Heart right ventricle (tissue), 16 donors: ENCODE measurements at places on chromosomes 2 and 18. TPM values are rescaled to one million over a fixed set of nuclear protein-coding genes. Genes with fewer than 3 reads are reported as not detected.
A peak's percentile ranks its signal among the peaks of the same experiment; 100 is the strongest.

The PFN4 gene
- total RNA-seq = 0.89 TPM

The CNRIP1 gene
- 5.6 TPM for total RNA-seq

The PER2 gene
- 8.8 TPM for total RNA-seq

The GRB14 gene
- total RNA-seq = 23.4 TPM

The POLR1A gene
- 15.4 TPM for total RNA-seq

The CRYBA2 gene
- not detected for total RNA-seq

The SPATA3 gene
- not detected for total RNA-seq

The AQP12B gene
- not detected for total RNA-seq

The DYTN gene
- not detected for total RNA-seq

The SIX3 gene
- total RNA-seq = not detected

The HS6ST1 gene
- total RNA-seq = 16.9 TPM

The PLEKHM3 gene
- 15.9 TPM for total RNA-seq

The HOXD13 gene
- not detected for total RNA-seq

The MARCO gene
- total RNA-seq = 1.0 TPM

The RFTN2 gene
- total RNA-seq = 3.1 TPM

- H3K4me3 ChIP-seq = no peak overlapping the region
- DNase-seq = peak; percentile 58
- no peaks in the 10 kb centered on the region for H3K27me3 ChIP-seq
- peaks cover 5% of the 10 kb centered on the region for H3K4me1 ChIP-seq
- H3K36me3 ChIP-seq = no peaks in the 10 kb centered on the region
Measured at GRCh38 chr18:48866028-48866733, 84.6 kb downstream of the SMAD7 start.

DNA sequence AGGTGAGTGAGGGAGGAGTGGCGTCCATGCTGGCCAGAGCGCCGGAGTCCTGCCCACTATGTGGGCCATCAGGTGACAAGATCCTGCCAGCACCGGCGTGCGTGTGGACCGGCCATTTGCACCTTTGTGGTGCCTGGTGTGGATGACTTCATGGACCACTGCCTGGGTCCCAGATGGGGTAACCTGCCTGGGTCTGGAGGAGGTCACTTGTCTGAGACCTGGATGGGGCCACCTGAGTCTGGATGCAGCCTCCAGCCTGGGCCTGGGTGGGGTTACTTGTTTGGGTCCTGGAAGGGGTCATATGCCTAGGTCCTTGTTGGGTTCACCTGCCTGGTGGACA, 299.6 kb downstream of the NDUFA10 start:
- no peak overlapping the region for H3K4me3 ChIP-seq
- DNase-seq = no peak
- H3K27ac ChIP-seq = no peak overlapping the region
- no peaks in the 10 kb centered on the region for H3K36me3 ChIP-seq

GRCh38 chr2:132439703-132440398, 23.2 kb downstream of the GPR39 start:
- H3K4me1 ChIP-seq = no peaks in the 10 kb centered on the region
- H3K27ac ChIP-seq = no peak overlapping the region
- H3K4me3 ChIP-seq = no peak overlapping the region
- no peaks in the 10 kb centered on the region for H3K36me3 ChIP-seq
- no peak for DNase-seq

DNA sequence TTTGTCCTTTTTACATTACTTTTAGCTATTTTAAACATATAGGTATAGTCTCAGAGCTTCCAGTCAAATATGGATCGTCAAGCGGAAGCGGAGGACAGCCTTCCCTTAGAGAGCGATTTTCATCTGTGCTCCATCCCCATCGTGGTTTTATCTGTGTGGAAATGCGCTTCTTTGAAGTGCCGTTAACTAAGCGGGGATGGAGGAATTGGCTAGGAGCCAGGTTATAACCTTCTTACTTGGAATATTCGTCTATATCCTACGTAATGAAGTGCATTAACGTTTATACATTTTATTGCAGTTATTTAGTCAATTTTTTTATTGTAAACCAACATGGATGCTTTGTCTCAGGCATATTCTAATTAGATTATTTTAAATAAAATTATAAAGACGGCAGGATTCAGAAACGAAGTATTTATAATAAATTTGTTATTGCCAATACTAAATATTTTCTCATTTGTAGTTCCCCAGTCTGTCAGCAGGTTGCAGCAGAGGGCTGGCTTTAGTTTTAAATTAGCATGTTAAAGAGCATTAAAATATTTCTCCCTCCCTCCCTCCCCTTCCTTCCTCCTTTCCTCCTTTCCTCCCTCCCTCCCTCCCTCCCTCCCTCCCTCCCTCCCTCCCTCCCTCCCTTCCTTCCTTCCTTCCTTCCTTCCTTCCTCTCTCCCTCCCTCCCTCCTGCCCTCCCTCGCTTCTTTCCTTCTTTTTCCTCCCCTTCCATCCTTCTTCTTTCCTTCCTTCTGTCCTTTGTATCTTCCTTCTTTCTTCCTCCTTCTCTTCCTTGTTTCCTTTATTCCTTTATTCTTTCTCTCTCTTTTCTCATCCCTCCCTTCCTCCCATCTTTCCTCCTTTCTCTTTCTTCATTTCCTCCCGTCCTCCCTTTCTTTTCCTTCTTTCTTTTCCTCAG, 80.6 kb upstream of the DOCK10 start:
- DNase-seq = no peak
- no peaks in the 10 kb centered on the region for H3K27me3 ChIP-seq
- H3K4me1 ChIP-seq = no peaks in the 10 kb centered on the region
- no peak overlapping the region for H3K4me3 ChIP-seq
- H3K36me3 ChIP-seq = no peaks in the 10 kb centered on the region
- H3K27ac ChIP-seq = no peak overlapping the region

DNA sequence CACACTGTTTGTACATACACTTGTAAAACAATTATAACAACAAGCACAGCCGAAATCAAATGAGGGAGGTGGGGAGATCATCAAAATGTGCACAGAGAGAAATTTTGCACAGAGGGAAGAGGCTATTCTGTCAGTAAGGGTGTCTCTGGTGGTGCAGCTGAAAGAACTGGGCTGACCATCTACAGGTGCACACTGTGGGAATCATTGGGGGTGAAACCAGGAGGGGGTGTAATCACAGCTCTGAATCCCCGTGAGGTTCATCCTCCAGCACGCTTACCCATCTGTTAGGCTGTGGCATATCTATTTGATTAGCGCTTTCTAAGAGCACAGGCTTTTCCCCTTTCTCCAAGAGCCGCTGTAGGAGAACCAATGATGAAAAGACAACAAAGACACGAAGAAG, 389.9 kb upstream of the CDH20 start:
- H3K36me3 ChIP-seq = no peaks in the 10 kb centered on the region
- H3K4me1 ChIP-seq = no peaks in the 10 kb centered on the region
- H3K27me3 ChIP-seq = no peaks in the 10 kb centered on the region
- no peak overlapping the region for H3K27ac ChIP-seq
- no peak overlapping the region for H3K4me3 ChIP-seq

DNA sequence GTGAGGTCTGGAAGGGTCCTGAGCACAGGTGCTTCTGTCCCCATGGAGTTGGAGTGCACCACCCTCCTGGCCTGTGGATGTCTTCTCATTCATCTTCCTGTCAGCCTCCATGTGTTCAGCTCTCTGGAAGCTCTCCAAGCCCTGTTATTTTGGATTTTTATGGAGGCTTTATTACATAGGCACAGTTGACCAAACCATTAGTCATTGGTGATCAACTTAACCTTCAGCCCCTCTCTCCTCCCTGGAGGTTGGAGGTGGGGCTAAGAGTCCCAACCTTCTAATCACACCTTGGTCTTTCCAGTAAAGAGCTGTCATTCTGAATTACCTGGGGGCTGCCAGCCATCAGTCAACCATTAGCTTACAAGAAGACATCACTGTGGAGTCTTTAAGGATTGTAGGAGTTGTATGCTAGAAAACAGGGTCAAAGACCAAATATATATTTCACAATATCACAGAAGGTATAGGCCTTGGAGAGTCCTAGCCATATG, 7.5 kb upstream of the MCFD2 start:
- H3K27ac ChIP-seq = no peak overlapping the region
- no peak for DNase-seq

DNA sequence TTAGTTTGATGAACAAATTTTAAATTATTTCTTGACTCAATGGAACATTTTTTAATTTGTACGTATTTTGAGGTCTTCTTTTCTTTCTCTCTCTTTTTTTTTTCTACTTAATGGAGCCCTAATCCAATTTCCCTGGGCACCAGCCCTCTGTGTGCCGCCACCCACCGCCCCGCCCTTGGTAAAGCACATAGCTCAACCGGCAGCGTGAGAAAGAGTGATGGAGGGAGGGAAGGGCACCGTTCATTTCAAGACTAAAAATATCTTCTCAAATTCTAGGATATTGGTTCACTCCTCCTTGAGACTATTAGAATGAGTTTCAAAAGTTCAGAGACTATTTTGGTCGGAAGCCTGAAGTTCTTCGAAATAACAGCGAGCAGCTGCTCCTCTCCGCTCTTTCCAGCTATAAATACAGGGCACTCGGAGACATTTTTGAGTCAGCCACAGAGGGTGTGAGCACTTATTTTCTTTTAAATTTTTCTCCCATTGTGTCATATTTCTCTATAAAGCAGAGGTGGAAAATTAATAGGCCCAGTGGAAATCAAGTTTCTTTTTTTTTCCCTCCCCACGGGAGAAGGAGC, 731.7 kb upstream of the ID2 start:
- no peaks in the 10 kb centered on the region for H3K4me1 ChIP-seq
- H3K27ac ChIP-seq = no peak overlapping the region

DNA sequence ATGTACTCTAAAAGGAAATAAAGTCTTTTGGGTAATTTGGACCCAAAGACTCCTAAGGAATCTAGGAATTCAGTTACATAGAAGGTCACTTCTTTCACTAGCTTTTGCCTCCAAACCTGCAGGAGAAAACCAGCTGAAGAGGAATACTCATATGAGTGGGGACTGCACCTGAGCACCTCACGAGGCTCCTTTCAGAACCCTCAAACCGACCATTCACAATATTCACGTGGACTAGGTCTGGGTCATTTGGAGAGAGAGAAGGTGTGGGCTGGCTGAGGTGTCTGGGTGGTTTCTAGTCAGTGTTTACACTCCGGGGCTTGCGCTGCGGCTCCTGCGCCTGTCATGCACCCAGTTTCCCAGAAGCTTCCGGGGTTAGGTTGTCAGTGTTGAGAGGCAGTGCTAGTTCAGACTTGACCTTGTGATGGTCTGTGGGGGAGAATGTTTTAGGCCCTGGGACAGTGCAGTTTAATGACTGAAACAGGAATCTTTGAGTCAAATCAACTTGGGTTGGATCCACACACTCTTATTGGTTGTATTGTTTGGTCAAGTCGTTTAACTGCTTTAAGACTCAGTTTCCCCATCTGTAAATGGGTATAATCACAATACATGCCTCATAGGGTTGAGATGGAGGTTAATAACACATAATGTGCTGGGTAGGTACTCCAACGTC, 78.4 kb downstream of the LIMS1 start:
- H3K4me3 ChIP-seq = no peak overlapping the region
- peaks cover 51% of the 10 kb centered on the region for H3K4me1 ChIP-seq
- no peak for DNase-seq
- H3K27ac ChIP-seq = no peak overlapping the region
- no peaks in the 10 kb centered on the region for H3K27me3 ChIP-seq
- H3K36me3 ChIP-seq = no peaks in the 10 kb centered on the region

GRCh38 chr18:614193-614592, 17.4 kb downstream of the CLUL1 start:
- H3K36me3 ChIP-seq = no peaks in the 10 kb centered on the region
- no peak for DNase-seq
- H3K27me3 ChIP-seq = no peaks in the 10 kb centered on the region
- H3K27ac ChIP-seq = no peak overlapping the region
- no peak overlapping the region for H3K4me3 ChIP-seq
- H3K4me1 ChIP-seq = no peaks in the 10 kb centered on the region

GRCh38 chr18:59182673-59183072, 37.3 kb upstream of the GRP start:
- H3K4me3 ChIP-seq = no peak overlapping the region
- no peaks in the 10 kb centered on the region for H3K36me3 ChIP-seq
- no peak for DNase-seq
- no peaks in the 10 kb centered on the region for H3K4me1 ChIP-seq
- peaks cover 10% of the 10 kb centered on the region for H3K27me3 ChIP-seq
- no peak overlapping the region for H3K27ac ChIP-seq

- H3K4me3 ChIP-seq = no peak overlapping the region
- no peaks in the 10 kb centered on the region for H3K4me1 ChIP-seq
- DNase-seq = no peak
Measured at GRCh38 chr18:22983175-22983574, 50.0 kb downstream of the RBBP8 start.

GRCh38 chr2:28080911-28081310, 190.4 kb downstream of the BABAM2 start:
- H3K36me3 ChIP-seq = no peaks in the 10 kb centered on the region
- H3K4me1 ChIP-seq = peaks cover 14% of the 10 kb centered on the region
- no peak overlapping the region for H3K4me3 ChIP-seq
- no peaks in the 10 kb centered on the region for H3K27me3 ChIP-seq
- no peak overlapping the region for H3K27ac ChIP-seq
- no peak for DNase-seq

DNA sequence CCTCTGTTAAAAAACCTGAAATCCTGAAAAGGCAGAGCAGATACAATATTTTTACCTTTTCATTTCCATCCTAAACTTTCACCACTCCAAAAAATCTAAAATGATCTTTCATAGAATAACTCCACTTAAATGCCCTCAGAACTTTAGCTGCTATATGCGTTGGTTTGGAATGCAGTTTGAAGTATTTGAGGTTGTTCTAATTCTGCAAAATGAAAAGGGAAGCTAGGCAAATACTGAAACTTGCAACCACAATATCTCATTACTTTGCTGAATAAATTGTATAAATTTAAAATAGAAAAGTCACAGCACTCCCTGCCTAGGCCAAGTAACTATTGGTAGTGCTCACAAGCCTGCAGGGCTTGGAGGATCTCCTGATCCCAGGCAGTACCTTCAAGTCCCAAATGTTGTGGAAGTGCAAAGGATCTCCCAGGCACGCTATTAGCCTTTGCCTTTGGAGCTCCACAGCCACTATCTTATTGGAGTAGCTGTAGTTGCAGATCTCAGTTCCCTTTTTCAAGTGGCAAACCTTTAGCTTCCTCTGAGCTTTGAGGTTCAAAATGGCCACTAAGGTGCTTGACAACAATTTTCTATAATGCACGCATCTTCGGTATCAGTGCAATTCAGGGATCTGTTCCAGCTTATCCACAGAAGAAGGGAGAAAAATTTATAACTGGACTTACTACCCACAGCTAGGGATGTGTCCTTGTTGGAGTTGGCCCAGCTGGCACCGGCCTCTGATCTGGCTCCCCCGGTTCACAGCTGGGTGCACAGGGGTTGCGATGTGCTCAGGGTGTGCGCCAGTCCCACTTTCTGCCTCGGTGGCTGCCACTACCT, 43.4 kb upstream of the ANKRD62 start:
- DNase-seq = no peak
- H3K27me3 ChIP-seq = no peaks in the 10 kb centered on the region
- H3K4me3 ChIP-seq = no peak overlapping the region
- H3K4me1 ChIP-seq = no peaks in the 10 kb centered on the region

- H3K4me3 ChIP-seq = no peak overlapping the region
- H3K27ac ChIP-seq = no peak overlapping the region
- no peaks in the 10 kb centered on the region for H3K27me3 ChIP-seq
- H3K36me3 ChIP-seq = no peaks in the 10 kb centered on the region
Measured at GRCh38 chr2:71767663-71768062, 314.3 kb downstream of the DYSF start.

GRCh38 chr2:69741575-69742321, at the start of gene ANXA4:
Gene ANXA4, plus strand, starts transcription at chr2:69742134. Its CDS starts 39,432 bp downstream, at chr2:69781566.
- peak within 1 kb of the TSS; percentile 94 for H3K27ac ChIP-seq
- H3K27me3 ChIP-seq = no peaks in the 10 kb centered on the region
- H3K4me3 ChIP-seq = peak within 1 kb of the TSS; percentile 89
- H3K36me3 ChIP-seq = no peaks in the 10 kb centered on the region
- H3K4me1 ChIP-seq = no peaks in the 10 kb centered on the region
